ENCODE measurements at places on chromosomes 1 and 21.

GRCh38 chr1:91894036-91894761 is 8.2 kb upstream of the TGFBR3 start:
- DNase-seq: no peak

GRCh38 chr1:73593364-73593763 is 604.6 kb downstream of the LRRIQ3 start:
- DNase-seq: no peak

- DNase-seq: no peak
Observed at GRCh38 chr1:23403038-23403336, 21.6 kb downstream of the TCEA3 start.

DNA sequence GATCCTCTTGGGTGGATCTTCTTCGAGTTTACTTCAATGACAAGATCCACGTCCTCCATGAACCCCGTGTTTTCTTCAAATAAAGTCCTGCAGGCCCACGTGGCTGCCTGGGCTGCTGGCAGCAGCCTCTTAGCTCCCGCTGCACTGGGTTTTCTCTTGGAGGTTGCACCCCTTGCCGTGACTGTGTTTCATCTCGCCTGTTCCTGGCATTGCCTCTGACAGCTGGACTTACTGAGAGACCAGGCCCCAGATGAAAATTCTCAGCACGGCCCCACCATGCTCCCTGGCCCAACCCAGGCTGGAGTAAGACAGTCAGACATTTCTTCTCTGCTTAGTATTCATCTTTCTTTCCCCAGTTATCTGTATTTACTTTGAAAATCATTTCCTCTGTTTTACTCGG is 274.8 kb upstream of the RUNX1 start:
- DNase-seq: no peak

Measured in stimulated activated CD4-positive, alpha-beta T cell treated with anti-CD3 and anti-CD28 coated beads, Interleukin-4, amount 100 ng/mL, for 1 hour (primary cell).